ENCODE measurements at places on chromosomes 2 and 18. TPM values are rescaled to one million over a fixed set of nuclear protein-coding genes. Genes with fewer than 3 reads are reported as not detected.

DNA sequence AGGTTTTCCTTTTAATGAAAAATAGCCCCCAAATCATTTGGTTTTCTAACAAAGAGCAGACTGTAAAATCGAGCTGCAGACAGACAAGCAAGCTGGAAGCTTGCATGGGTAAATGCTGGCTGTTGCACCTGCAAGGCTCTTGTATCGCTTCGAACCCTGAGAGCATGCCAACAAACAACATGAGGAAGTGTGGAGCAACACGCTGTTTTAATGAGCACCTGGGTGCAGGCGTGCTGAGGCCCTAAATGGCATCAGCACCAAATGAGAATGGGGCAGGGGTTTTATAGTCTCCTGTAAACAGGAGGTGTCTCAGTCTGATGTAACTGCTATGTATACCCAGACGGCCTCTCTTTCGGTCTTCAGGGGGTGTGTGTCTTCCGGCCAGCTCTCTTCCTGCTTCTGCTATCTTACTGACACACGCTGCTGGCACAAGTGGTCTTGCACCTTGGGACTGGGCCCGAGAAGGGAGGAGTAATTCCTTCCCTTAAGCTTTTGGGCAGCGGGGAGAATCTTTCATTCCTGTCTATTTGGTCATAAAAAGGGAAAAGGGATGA lies 31.9 kb upstream of the CDH2 start:
- no peak for DNase-seq

GRCh38 chr2:241564596-241565410 lies 6.3 kb downstream of the BOK start:
- no peak for DNase-seq

COL5A2 gene
- 16.0 TPM for total RNA-seq

GALNT14 gene
- 6.8 TPM for total RNA-seq

GRCh38 chr2:156399224-156399949 lies 36.8 kb upstream of the GPD2 start:
- DNase-seq, result peak; percentile 15

LONRF2 gene
- 0.33 TPM for total RNA-seq

GKN2 gene
- total RNA-seq, result not detected

DNA sequence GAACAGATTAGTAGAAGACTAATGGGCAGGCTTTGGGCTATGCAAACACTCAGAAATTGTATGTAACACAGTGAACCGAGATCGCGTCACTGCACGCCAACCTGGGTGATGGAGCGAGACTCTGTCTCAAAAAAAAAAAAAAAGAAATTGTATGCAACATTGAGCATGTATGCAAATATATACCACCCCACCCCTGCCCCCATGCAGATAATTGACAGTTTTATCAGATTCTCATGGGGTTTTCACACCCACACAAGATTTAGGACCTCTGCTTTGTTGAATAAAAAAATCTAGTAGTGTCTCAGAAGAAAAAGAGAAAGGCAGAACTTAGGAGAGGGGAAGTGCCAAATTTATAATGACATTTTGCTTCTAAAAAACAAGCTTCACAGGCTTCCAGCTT lies 131.6 kb upstream of the FN1 start:
- DNase-seq, result no peak

DNA sequence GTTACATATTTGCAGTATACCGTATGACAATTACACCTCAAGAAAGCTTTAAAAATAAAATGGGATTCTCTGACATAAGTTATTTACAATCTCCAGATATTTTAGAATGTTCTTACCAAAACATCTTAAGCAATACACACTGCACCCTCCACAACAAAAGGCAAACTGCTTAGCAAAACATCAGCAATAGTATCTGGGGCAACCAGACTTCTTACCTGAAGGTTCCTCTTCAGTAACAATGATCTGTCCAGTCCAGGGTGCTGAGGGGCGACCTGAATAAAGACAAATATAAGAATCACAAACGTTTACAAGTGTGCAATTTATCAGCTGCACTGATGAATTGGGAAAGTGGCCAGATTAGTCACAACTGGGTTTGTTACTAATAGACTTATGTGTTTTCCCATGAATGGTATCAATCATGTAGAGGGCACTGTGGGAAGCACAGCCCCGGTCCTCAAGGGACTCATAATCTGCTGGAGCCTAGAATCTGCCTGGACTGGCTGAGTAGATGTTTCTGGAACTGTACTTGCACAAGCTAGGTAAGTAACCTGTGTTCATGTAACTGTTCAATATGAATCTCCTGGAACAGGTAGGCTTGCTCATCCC lies 70.7 kb downstream of the MYOM1 start:
- no peak for DNase-seq

DNA sequence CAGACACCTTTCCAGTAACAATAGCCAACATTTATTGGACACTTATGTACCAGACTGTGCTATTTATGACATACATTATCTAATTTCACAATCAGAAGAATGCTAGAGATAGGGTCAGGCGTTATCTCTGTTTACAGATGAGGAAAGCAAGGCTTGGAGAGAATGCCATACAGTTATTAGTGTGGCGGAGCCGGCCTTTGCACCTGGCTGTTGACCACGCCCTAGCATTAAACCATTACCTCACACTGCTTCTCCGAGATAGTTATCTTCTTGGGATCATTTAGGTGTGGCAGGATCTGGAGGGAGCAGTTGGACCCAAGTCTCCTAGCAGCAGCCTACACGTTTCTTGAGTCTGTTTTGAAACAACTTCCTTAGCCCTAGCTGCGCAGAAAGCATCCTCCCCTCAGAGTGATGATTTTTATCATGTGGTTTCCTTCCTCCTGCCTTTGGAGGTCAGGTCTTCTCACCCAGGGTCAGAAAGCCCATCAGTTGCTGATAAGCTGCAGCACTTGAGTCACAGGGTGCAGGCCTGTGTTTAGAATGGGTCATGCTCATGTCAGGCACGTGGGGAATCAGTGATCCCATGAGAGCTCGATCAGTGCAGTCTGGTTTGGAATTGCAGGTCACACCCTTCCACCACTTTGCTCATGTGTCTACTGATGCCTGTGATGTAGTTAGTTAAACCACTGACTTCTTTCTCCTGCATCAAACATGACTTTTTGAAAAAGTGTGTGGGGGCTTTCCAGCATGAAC lies 118.2 kb downstream of the SPTBN1 start:
- no peak for DNase-seq

DNA sequence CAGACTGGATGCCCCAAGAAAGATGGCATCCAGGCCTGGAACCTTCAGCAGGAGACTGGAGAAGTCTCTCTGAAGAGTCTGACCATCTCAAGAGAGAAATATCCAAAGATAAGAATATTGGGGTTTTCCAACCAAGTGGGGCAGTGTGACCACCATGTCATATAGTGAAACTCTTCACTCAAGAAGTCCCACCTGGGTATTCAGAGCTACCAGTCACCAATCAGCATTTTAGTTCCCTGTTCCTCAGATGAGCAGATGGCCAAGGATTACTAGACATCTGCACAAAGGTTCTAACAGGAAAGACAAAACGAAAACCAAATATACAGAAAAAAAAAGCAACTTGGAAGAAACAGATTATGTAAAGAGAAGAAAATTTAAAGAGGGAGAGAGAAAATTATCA lies 38.5 kb upstream of the CXCR4 start:
- no peak for DNase-seq

DNA sequence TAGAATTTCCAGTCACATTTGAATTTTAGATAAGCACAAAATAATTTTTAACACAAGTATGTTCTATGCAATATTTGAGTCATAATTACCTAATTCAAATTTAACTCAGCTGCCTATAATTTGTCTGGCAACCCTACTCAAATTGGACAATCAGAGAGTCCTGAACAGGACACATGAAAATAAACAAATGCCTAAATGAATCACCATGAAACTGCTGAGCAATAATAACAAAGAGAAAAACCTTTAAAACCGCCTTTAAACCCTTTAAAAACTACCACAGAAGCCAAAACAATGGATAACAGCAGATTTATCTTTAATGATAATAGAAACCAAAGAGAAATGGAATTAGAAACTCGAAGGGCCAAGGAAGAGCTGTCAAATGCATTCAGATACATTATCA lies 39.5 kb downstream of the ARL4C start:
- no peak for DNase-seq

- DNase-seq, result peak; percentile 65
Measured at GRCh38 chr2:171139860-171140259, 20.8 kb downstream of the TLK1 start.

- DNase-seq, result no peak
Measured at GRCh38 chr2:206535260-206535986, 92.1 kb downstream of the ADAM23 start.

DNA sequence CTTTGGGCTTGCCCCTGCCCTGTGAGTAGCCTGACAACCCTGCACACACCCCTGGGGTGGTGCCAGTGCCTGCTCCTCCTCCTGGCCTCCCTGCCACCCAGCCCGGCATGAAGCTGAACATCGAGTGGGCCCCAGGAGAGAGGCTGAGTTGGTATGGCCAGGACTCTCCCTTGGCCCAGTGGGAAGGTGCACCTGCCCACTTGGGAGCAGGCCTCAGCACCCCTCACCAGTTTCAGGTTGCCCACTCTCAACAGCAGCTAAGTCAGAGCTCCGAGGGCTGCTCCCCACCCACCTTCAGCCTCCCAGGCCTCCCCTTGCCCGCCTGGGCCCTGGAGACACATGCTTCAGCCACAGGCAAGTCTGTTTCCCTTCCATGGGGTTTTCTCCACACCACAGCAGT lies 203.1 kb downstream of the KLHL29 start:
- no peak for DNase-seq

DNA sequence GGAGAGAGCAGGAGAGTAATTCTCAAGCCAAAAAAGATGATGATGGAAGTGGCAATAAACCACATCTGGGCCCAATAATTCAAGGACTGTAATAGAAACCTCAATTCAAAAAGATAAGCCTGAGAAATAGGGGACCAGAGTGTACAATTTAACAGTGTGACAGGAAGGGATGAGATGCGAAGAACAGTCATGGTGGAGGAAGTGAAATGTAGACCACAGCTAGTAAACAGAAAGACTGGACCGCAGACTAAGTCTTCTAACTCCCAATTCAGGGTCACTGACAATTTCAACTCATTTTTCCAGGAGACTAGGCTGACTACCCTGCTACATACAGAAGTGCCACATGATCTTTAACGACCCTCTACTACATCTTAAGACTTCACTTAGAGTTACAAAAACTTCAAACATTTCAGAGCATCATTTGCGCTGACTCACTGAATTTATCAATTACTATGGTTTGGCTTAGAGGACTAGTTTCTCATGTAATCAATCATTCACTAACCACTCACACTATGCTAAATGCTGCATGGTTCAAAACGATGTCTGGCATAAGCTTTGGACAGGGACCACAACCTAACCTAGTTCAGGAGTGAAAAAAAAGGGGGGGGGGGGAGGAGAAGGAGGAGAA lies 9.0 kb downstream of the CUL3 start:
- DNase-seq, result no peak

PLCL1 gene
- 0.11 TPM for total RNA-seq

Data from WTC11 (cell line).